EH (cell line): ENCODE measurements at places on chromosomes 7 and 10.
A peak's percentile ranks its signal among the peaks of the same experiment; 100 is the strongest.

DNA sequence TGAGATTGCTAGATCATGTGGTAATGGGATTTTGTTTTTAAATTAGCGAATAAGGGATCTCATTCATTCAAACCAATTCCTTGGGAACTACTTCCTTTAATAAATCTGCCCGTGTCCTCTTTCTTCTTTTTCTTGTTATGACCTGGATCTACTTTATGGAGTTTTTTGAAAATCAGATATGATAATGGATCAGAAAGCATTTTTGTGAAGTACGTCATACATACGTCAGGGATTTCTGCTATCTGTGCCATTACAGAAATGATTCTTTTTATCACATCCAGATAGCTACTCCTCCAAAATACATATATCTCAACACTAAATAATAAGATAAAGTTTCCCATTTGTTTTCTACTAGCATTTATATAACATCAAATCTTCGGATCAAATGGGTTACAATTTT is 40.2 kb upstream of the STK17A start:
- DNase-seq = no peak

DNA sequence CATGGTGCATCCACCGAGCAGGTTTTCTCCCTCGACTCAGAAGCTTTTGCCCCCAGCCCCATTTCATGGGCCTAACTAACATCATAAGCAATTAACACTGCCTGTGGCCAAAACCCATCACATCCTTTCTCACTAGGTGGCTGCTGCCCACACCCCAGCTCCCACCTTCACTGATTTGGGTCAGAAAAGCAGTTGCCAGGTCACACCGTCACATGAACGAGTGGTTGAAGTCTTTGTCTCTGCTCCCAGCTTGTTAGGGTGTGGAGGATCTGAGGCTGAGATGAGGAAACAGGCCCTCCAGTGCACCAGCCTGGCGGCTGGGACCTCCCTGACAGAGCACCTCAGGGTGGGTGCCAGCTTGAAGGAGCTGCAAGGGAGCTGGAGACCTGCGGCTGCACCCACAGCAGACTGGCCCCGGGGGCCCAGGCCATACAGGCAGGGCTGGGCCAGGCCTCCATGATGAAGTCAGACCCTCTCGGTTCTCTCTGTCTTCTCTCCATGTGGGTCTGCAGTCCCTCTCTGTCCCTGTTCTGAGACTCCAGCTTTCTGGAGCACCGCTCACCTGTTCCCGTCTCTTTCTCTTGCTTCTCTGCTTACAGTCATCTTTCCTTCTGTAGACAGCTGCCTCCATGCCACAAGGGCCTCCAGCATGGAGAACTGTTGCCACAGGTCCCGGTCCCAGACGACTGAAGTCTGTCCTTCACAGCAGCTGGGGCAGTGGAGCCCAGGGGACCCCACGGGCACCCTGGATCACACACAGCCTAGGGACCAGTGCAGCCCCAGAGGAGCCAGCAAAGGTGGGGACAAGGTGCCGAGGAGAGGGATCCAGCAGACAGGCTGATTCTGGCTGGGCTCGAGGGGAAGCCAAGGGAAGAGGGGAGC is 13.8 kb upstream of the INPP5A start:
- no peak for DNase-seq

DNA sequence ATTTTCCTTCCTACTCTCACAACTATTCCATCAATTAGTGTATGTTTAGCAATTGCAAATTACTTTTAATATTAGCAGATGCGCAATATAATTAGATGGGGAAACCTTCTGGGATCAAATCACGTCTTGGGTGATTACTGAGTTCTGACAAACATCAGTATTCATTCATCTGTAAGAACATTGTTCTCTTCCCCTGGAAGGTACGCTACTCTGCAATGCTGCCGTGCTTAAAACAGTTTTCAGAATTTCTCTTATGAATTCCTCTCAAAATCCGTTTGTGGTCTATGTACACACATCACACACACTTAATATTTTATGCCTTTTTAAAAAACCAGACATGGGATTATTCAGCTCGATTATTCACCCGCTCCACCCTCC is 237.5 kb upstream of the NEBL start:
- DNase-seq = no peak

DNA sequence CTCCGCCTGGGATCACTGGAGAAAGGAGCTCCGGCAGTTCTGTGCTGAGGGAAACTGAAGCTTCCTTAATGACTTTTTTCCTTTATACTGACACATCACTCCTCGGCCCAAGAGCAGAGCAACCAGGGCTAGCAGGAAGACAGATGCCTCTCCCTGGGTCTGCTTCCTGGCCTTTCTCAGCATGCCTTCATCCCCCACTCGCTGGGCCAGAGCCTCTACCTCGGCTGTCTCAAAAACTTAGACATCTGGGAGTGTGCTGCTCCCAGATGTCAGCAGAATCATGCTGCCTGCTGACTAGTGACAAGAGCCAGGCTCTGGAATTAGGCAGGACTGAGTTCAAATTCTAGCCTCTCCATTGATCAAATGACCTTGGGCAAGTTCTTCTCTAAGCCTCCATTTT is 24.4 kb upstream of the LRRC4 start:
- DNase-seq = peak; percentile 46

- DNase-seq = peak; percentile 72
Observed at GRCh38 chr7:132080967-132081668, 495.2 kb downstream of the PLXNA4 start.

- DNase-seq = peak; percentile 84
Observed at GRCh38 chr10:100878291-100878910, 34.4 kb upstream of the SLF2 start.

DNA sequence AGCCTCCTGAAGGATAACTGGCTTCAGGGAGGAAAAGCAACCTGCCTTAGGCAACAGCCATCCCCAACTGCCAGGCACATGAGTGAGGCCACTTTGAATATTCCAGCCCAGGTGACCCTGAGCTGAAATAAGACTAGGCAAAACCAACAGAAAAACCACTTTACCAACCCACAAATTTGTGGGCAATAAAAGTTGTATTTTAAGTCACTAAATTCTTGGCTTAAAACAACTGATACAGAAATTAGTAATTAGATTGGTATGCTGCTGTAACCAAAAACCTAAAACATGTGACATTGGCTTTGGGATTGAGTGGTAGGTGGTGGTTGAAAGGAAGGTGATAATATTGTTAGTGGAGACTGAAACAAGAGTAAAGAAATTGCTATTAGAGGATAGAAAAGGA is 39.9 kb downstream of the ABCB4 start:
- peak; percentile 15 for DNase-seq

DNA sequence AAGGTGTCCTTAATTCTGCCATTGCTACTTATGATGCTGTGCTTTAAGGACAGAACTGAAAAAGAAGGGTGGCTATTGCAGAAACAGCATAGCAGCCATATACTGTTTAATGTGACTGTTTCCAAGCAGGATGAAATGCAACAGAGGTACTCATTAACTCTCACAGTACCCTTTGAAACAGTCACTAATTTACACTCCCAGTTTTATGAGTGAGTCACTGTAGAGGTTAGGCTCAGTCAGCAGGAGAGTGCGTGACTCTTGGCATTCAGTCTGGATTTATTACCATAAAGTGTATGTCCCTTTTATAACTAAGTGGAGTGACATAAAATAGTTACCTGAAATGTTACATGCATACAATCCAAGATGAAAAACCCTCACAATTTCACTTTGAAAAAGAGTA is 27.7 kb downstream of the ALDH18A1 start:
- DNase-seq = peak; percentile 19
